ENCODE measurements at places on chromosomes 5 and 9.

DNA sequence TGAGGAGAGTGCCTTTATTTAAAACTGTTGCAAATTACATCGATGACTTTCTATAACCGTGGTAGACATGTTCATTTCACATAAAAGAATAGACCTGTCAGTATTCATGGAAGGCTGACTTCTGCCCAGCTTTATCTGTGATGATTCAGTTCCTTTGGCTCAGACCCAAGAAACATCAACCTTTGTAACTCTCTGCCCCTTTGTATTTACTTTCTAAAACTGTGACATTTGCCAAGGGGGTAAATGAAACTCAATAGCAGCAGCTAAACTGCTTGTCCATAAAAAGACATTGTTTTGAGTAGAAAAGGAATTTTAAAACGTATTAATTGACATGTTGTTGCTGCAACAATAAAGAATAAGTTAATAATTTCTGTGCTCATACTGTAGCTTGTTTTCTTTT is 137.8 kb upstream of the ANKH start:
- DNase-seq = no peak

DNA sequence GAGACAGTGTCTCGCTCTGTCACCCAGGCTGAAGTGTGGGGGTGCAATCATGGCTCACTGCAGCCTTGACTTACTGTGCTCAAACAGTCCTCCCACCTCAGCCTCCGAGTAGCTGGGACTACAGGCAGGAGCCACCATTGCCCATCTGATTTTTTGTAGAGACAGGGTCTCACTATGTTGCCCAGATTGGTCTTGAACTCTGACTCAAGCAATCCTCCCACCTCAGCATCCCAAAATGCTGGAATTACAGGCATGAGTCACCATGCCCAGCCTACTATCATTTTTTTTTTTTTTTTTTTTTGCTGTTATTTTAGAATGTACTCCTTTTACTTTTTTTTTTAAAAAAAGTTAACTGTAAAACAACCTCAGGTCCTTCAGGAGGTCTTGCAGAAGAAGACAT is 449.0 kb downstream of the CCDC171 start:
- no peak for DNase-seq

DNA sequence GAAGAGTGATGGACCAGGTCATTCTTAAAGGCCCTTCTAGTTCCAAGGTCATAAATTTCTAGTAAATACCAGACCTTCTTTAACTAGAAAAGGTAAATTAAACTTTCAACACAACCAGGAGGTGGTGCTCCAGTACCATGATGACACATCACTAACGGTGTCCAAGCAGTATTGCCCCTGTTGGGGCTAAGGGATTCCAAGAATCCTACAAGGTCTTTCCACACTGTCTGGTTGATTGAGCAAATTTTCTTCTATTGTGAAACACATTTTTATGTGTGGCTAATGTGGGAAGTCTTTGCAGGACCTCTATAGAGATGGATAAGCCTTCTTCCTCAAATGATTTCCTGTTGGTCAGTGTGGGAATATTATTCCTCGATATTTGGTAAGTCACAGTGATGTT is 459.6 kb upstream of the PAPPA start:
- DNase-seq = no peak

- DNase-seq = no peak
Measured at GRCh38 chr9:136941231-136942111, 3.1 kb downstream of the FBXW5 start.

GRCh38 chr5:133331941-133332340 is 280.1 kb downstream of the HSPA4 start:
- no peak for DNase-seq

DNA sequence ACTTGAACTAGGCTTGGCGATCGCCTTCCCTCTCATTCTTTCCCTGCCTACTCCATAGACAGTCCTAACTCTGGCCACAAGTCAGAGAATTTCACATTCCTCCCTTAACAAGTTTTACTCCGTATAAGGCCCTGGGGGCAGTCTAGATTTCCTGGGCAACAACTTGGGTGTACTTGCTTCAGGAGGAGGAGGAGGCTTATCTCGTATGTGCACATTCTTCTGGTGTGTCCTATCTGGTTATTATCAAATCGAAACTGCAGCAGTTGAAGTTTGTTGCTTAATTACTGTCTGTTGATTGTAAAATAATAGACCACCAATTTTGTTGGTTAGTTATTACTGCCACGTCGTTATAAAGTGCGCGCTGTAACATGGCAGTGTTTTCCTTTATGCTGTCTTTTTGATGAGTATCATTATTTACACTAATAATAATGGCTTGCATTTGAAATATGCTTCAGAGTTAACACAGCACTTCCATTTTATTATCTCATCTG is 42.0 kb downstream of the PIP5K1B start:
- no peak for DNase-seq

DNA sequence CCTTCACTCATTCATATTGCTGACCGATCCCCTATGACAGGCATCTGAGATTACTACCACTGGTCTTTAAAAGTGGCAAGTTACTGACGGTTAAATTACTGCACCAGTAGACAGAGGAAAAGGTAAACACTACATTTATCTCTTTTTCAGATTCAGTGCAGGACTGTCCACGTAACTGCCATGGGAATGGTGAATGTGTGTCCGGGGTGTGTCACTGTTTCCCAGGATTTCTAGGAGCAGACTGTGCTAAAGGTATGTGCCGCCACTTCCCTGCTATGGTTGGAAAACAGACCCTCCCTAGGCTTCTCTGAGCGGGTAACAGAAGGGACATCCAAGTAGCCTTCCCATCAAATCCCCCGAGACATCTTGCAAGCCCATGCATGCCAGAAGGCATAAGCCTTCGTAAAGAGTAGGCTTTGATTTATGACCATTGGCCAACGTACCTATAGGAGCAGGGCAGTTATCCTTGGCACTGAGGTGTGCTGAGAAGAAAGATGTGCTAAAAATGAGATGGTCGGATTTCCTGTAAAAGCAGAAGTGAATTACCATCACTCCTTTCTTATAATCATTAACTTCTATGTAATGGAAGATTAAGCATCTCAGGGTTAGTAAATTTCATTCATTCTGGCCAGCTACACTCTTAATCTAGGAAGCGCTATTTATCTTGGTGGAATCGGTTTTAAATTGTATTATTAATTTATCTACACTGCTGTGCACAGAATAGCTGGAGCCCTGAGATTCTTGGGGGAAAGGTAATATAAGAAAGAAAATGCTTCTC is 193.4 kb upstream of the WWC1 start:
- no peak for DNase-seq
